ENCODE measurements at places on chromosomes 12 and 14. TPM values are rescaled to one million over a fixed set of nuclear protein-coding genes. Genes with fewer than 3 reads are reported as not detected.
A peak's percentile ranks its signal among the peaks of the same experiment; 100 is the strongest.

ITGA7 gene
- total RNA-seq: 2.3 TPM

ERP27 gene
- total RNA-seq: 0.13 TPM

FOXG1 gene
- total RNA-seq: 3.0 TPM

GRCh38 chr12:38872561-38872960, 32.8 kb downstream of the CPNE8 start:
- no peak overlapping the region for H3K27ac ChIP-seq
- no peaks in the 10 kb centered on the region for H3K27me3 ChIP-seq
- no peak overlapping the region for H3K4me3 ChIP-seq
- H3K4me1 ChIP-seq: no peaks in the 10 kb centered on the region
- no peak for DNase-seq

DNA sequence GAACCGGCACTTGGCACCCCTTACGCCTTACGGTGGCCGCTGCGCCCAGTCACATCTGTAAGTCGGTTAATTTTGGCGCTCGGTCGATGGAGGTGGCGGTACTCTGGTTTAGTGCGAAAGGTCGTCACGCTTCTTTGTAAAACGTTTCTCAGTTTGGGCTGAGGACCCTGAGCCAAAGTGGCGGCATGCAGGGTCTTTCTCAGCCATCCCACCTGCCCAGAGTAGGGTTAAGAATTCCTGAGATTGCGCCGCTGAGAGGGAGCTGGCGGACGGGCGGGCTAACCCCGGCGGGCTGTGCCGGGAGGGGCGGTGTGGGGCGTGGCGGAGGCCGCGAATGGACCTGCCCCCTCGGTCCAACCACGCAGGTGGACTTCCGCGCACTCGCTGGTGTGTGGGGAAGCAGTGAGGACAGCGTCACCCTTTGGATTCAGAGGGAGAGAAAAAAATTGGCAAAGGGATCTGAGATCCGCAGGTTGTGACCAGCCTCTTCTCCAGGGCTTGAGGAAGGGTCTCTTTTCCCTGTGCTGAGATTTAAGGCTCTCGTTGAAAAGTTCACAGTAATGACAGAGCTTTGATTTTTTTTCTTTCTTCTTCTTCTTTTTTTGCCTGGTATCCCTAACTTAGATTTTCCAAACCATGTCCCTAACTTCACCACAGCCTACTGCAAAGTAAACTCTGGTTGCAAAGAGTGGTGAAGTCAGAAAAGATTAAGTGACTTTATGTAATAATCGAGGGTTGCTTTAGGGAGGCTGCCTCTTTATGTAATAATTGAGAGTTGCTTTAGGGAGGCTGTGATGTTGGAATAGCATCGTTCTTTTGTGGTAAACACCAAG, 602 bp upstream of the FBXO33 start:
- H3K4me3 ChIP-seq: peak overlapping the region; percentile 71
- H3K4me1 ChIP-seq: peaks cover 2% of the 10 kb centered on the region
- DNase-seq: peak; percentile 64
- peak overlapping the region; percentile 69 for H3K27ac ChIP-seq
- H3K27me3 ChIP-seq: no peaks in the 10 kb centered on the region
- H3K36me3 ChIP-seq: no peaks in the 10 kb centered on the region

DNA sequence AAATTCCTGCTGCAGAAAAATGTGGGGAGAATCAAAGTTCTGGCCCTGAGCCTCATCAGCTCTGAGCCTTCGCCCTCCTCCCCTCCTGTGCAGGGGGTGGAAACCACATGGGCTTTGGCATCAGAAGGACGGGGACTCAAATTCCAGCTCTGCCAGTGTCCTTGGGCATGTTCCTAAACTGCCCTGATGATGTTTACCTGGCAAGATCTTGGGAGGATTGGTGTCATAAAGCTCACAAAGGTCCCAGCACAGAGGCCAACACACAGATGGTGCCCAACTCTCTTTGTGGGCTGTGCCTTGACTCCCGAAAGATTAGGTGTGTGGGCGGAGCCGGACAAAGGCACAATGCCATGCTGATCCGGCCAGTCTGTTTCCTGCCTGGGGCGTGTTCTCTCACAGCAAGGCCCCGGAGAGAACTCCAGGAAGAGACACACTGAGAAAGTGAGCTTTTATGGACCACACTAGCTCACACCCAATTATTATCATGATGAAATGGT, 20.5 kb upstream of the CLMN start:
- no peak for DNase-seq
- no peaks in the 10 kb centered on the region for H3K36me3 ChIP-seq
- H3K4me1 ChIP-seq: no peaks in the 10 kb centered on the region
- H3K4me3 ChIP-seq: no peak overlapping the region

DNA sequence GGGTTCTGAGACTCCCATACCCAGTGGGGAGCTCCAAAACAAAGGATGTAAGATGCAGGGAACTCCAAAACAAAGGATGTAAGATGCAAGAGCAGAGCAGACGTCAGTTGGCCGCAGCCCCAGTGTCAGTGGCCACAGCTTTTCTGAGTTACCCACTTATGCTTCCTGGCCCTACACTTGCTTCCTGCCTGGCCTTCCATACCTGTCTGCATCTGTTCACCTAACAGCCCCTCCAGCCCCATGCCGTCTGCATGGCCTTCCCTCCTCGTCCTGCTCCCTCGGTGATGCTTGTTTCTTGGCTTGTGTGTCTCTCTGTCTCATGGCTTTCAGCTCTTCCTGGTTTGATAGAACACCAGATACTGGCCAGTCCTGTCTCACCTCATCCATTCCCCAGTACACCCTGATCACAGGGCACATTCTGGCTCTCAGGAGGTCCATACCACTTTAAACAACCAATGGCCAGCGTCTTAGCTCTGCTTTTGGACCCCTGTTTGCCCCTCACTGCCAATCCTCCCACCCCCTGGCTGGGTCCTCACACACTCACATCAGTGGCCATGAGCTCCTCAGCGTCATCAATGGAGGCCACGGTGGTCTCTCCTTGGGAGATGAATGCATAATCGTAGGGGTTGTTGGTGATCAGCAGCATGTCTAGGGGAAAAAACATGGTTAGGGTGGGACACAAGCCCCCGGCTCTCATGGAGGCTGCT, 5.3 kb downstream of the MYH7 start:
- DNase-seq: no peak
- H3K27ac ChIP-seq: no peak overlapping the region
- peaks cover 47% of the 10 kb centered on the region for H3K27me3 ChIP-seq
- H3K4me3 ChIP-seq: no peak overlapping the region
- H3K4me1 ChIP-seq: no peaks in the 10 kb centered on the region
- no peaks in the 10 kb centered on the region for H3K36me3 ChIP-seq

GRIP1 gene
- 0.75 TPM for total RNA-seq

GRCh38 chr14:62654641-62655040, 390.6 kb downstream of the KCNH5 start:
- no peaks in the 10 kb centered on the region for H3K27me3 ChIP-seq
- H3K36me3 ChIP-seq: no peaks in the 10 kb centered on the region
- DNase-seq: no peak
- no peaks in the 10 kb centered on the region for H3K4me1 ChIP-seq
- H3K4me3 ChIP-seq: no peak overlapping the region
- no peak overlapping the region for H3K27ac ChIP-seq

KRT75 gene
- not detected for total RNA-seq

DNA sequence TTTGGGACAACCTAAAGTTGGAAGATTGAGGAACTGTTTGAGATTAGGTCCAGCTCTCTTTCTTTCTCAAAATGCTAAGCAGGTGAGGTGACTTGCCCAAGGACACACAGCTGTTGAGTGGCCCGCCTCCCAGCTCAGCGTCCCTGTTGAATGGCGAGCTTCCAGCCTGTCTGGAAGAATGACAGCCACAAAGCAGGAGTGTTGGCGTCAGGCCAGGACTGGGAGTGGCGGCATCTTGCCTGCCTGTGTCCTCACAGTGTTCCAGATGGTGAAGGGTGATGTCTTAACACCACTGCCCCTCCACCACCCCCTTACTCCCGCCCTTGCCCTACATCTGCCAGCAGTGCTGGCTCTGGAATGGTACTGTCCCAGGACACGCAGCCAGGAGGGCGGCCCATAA, 4.4 kb upstream of the CEBPE start:
- no peaks in the 10 kb centered on the region for H3K27me3 ChIP-seq
- DNase-seq: peak; percentile 85
- no peak overlapping the region for H3K27ac ChIP-seq
- H3K4me3 ChIP-seq: no peak overlapping the region
- H3K4me1 ChIP-seq: peaks cover 51% of the 10 kb centered on the region

KRT4 gene
- total RNA-seq: not detected

- DNase-seq: no peak
- H3K27me3 ChIP-seq: no peaks in the 10 kb centered on the region
- H3K27ac ChIP-seq: no peak overlapping the region
- H3K4me1 ChIP-seq: no peaks in the 10 kb centered on the region
Observed at GRCh38 chr12:81572411-81572810, 186.7 kb downstream of the PPFIA2 start.

CHURC1 gene
- total RNA-seq: 38.7 TPM

DNA sequence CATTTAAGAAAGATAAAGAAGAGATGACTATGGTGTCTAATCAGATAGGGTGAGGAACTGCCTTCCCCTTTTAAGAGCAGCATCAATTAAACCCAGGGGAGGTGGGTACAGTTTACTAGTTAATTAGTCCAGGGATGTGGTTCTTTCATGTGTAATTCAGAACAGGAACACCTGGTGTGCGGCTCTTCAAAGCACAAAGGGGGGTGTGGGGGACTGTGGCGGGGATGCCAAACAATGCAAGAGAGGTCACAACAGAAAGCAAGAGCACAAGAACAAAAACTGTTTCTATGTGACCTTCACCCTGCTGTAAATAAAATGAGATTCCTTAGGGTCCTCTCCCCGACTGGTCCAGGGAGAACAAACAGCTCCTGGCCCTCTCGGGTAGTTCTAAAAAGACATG, 183.9 kb upstream of the SOX5 start:
- no peaks in the 10 kb centered on the region for H3K36me3 ChIP-seq
- peaks cover 4% of the 10 kb centered on the region for H3K27me3 ChIP-seq
- no peak for DNase-seq
- no peaks in the 10 kb centered on the region for H3K4me1 ChIP-seq
- H3K4me3 ChIP-seq: no peak overlapping the region
- no peak overlapping the region for H3K27ac ChIP-seq

DNA sequence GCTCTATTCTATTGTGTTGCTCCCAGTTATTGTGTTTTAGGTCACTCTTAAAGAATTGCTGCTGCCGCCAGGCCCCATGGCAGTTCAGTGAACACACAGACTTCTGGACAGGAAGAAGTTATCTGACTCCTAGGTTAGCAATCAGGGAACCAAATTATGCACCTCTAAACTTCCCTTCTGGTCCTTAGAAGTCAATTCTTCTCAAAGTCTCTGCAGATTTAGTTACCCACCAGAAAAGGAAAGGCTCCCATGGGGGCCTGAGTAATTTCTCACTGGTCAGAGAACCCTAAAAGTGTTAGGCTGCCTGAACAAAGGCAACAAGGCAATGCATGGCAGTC, 10.0 kb downstream of the EMP1 start:
- no peak for DNase-seq
- no peaks in the 10 kb centered on the region for H3K4me1 ChIP-seq
- H3K27me3 ChIP-seq: peaks cover 23% of the 10 kb centered on the region
- no peak overlapping the region for H3K27ac ChIP-seq

- H3K4me1 ChIP-seq: peaks cover 36% of the 10 kb centered on the region
- peak overlapping the region; percentile 48 for H3K27ac ChIP-seq
- peaks cover 37% of the 10 kb centered on the region for H3K36me3 ChIP-seq
- DNase-seq: no peak
Observed at GRCh38 chr14:23566778-23567185, 809 bp downstream of the AP1G2 start.

DNA sequence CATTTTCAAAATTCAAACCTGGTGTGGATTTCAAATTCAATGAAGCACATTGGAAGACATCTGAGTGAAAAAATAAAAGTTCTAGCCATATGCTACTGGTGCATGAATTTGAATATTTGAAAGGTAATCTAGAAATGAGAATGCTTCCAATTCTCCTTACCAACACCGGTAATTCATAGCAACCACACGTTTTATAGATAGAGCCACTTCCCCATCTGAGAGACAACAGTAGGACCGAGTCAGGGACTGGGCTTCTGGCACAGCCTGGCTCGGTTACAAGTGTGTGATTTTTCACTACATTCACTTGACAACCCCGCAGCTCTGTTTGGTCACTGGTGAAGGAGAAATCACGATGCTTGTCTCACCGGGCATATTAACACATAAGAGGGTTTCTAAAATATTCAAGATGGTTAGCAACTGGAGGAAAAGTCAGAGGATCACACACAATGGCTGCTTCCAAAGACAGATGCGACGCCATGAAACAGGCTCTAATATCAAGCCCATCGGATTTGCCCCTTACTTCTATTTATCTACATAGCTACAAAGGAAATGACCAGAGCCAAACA, 86.5 kb upstream of the FOXN3 start:
- DNase-seq: no peak
- no peak overlapping the region for H3K27ac ChIP-seq
- H3K4me1 ChIP-seq: no peaks in the 10 kb centered on the region
- H3K27me3 ChIP-seq: peaks cover 12% of the 10 kb centered on the region
- no peaks in the 10 kb centered on the region for H3K36me3 ChIP-seq
- H3K4me3 ChIP-seq: no peak overlapping the region

SLC4A8 gene
- total RNA-seq: not detected

DYRK2 gene
- 15.1 TPM for total RNA-seq

DNA sequence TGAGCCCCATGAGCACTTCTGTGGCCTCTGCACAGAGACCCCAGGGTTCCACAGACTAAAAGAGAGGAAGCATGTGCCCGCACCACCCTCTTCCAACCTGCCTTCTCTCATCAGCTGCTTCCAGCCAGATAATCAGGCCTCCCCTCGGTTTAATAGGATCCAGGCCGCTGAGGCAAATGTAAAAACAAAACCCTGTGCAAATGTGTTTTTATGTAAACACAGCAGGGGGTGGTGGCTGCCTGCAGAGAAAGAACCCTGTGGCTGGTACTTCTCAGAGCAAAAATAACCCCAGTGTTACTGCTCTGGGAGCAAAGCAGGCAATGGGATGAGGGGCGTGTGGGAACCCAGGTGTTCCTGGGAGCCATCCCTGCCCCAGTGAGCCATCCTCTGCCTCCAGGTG, 46.2 kb downstream of the WSCD2 start:
- H3K27ac ChIP-seq: no peak overlapping the region
- no peak overlapping the region for H3K4me3 ChIP-seq
- no peaks in the 10 kb centered on the region for H3K36me3 ChIP-seq

All from K562 (cell line).